ENCODE measurements at places on chromosomes 13 and 19. TPM values are rescaled to one million over a fixed set of nuclear protein-coding genes. Genes with fewer than 3 reads are reported as not detected.
A peak's percentile ranks its signal among the peaks of the same experiment; 100 is the strongest.

DNA sequence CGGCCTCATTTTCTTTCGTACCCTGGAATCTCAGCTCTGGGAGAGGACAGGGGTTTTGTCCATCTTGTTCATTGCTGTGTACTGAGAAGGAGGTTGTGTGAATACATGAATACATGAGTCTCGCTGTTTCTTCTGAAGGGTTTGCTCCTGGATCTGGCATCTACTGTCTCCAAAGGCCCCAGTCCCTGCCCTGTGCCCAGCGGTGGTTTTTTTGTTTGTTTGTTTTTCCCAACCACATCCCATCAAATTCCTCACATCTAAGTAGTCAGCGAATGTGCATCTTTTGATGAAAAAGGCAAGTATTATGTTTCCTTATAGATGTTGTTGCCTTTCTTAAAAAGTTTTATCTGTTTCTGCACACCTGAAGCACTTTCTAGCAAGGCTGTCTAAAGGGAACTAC lies 12.5 kb downstream of the DCAF15 start:
- DNase-seq: no peak

- DNase-seq: no peak
These were observed at the start of gene TTYH1 for GRCh38 chr19:54415208-54415900. TTYH1 (plus strand) TSS chr19:54415464; CDS start chr19:54415553, 89 bp downstream.

DNA sequence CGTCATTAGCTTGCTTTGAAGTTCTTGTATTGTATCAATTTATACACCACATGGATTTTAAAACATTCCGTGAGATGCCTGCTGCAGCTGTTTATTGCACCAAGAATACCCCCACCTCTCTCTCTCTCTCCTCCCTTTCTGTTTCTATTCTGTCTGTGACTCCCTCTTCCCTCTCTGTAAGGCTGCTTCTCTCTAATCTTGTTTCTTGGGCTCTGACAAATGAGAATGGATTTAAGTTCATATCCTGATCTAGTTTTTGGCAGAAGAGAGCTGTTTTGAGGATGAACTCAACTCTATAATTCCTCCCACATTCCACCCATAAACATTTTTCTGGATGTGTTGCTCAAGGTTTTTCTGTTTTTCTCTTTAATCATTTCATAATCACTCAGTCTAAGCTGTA lies 144.3 kb upstream of the FRY start:
- no peak for DNase-seq

- DNase-seq: peak; percentile 32
These were observed 13.3 kb downstream of the SLC25A42 start for GRCh38 chr19:19077103-19077502.

Gene EGLN2
- polyA plus RNA-seq: 64.5 TPM

All from CD14-positive monocyte (primary cell).